ENCODE measurements at places on chromosomes 2 and 18.

- no peak for DNase-seq
These were observed 22.7 kb downstream of the ANKRD29 start for GRCh38 chr18:23640052-23640451.

GRCh38 chr2:43185146-43185545 lies 41.3 kb downstream of the ZFP36L2 start:
- no peak for DNase-seq

- DNase-seq, result no peak
These were observed 16.4 kb upstream of the C1QL2 start for GRCh38 chr2:119174993-119175347.

DNA sequence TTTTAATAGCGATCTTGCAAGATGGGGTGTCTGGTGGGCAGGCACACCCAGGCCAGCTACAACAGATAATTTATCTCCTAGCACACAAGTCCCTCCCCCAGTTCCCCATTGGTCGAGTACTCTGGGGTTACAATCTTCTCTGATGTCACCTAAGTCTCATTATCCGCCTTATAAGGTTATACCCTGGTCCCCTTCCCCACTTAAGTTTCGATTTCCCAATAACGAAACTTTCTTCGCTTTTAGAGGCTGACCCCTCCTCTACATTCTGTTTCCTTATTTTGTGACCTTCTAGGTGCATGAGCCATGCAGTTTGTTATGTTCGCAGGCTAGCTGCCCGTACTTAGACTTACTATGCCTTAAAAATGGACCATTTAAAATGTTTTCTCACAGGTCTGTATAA lies 180.1 kb downstream of the CAPN13 start:
- no peak for DNase-seq

DNA sequence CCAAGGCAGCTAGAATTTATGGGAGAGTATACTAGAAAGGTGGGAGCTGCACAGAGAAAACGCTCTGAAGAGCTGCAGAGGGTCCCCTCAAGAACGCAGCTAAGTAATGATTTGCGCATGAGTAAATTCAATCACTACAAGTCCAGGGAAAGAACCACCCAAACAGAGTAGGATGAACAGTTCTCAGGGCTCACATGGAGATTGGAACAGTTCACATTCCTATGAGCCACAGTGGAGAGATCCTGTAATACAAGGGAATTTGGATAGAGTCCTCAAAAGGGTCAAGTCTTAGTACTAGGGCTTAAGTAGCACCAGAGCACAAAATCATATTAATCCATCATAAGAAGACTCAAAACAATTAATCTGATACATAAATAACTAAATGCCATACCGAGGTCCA lies 12.7 kb downstream of the OLA1 start:
- no peak for DNase-seq

DNA sequence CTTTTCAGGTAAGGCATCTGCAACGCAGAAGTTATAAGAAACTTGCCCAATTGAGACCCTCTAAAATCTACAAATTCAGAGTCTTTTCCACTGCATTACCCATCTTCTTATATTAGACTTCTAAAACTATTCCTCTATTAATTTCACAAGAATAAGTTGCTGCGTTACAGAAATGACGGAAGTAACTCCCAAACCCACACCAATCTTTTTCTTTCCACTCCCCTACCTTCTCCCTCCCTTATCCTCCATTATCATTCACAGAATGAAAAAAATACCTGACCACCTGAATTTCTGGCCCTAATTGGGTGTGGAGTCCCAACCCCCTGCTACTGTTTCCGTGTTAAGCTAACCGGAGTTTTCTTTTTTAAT lies 689 bp downstream of the RPRD1A start:
- no peak for DNase-seq

- DNase-seq, result no peak
These were observed 490.9 kb downstream of the FBXO15 start for GRCh38 chr18:73656691-73657090.

DNA sequence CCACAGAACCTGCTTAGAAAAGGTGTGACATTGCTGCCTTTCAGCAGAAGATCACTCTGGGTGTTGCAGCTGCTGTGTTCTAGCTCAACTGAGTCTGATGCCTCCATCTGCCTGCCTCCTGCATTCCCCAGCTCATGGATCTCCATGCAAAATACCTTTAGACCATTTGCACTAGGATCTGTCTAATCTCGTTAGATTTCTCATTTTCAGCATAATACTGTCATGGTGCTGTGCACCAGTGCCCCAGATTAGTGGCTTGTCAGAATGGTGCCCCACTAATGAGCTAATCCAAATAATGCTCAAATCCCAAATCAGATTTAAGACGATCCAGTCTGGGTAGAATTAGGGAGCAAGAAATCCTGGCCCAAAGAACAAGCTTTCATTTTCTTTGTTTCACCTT lies 284.4 kb upstream of the PARD3B start:
- no peak for DNase-seq

DNA sequence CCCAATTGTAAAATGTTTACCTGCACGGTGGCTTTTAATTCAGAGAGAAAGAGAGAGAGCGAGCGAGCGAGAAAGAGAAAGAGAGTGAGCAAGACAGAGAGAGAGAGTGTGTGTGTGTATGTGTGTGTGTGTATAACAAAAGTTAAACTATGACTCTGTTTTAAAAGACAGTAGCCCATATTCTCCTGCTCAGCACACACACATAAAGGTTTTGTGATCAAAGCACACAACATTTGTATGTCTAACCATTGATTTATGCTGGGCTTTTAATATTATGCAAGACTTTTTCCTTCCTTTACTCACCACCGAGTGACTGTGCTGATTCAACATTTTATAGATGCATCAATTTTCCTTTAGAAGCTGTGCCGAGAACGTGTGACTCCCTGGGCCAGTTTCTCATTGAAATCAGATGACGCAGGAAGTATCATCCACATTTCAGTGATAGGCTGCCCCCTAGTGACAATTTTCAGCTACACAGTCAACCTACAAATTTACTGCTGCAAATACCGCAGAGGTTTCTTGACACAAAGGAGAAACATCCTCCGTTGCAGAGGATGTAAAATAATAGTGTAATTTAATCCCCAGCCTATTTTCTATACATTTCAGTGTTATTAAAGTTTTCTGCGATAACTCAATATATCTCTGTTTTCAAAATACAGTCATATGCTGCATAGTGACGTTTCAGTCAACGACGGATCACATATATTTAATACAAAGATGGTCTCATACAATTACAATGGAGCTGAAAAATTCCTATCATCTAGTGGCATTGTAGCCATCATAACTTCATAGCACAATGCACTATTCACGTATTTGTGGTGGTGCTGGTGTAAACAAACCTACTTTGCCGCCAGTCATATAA lies 165.9 kb upstream of the TANK start:
- peak; percentile 22 for DNase-seq

DNA sequence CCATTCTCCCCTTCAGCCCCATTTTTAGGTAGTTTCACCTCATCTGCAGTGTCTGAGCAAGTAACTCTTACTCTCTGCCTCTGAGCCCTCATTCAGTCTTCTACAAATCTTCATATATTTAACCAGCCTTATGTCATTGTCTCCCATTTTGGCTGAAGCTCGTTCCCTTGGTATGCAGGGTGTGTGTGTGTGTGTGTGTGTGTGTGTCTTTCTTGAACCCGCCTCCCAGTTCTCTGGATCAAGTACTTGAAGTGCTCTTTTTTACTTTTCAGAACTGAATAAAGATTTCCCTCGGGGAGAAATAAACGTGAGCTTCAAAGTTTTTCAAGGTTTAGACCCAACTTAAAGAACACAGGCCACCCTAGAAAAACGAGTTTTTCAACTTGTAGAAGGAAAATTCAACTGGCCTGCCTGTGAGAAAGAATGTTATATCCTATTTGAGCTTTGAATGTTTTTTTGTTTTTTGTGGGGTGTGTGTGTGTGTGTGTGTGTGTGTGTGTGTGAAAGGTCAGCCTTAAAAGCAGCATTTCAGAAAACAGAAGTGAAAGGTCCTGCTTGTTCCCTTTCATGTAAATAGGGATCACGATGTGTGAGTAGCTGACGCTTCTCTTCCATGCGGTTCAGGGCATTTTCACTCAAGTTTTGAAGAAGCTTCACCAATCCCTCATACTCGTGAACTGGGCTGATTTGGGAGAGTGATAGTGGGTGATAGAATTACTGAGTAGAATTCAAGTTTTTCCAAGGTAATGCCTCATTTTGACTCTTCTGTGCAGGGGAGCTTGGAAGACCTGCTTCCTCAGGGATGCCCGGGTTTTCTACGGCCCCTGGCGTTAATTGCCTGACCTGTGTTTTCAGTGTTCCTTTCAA lies 50.6 kb upstream of the EML6 start:
- no peak for DNase-seq

DNA sequence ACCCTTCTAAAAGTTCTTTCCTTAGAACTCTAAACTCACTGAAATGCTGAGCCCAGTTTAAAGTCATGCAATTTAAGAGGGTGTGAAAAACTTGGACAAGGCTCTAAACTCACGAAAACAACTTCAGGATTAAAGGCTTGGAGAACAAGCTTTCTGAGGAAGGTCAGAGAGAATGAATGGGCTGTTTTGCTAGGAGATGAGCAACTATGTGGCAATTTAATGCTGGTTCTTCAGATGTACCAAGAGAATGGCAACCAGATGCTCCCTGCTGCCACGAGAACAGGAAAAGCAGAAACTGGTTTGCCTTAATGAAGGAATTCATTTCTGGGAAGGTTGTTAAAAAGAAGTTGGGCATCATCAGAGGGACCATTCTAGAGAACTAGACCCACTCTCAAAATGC lies 77.8 kb upstream of the PMAIP1 start:
- no peak for DNase-seq

DNA sequence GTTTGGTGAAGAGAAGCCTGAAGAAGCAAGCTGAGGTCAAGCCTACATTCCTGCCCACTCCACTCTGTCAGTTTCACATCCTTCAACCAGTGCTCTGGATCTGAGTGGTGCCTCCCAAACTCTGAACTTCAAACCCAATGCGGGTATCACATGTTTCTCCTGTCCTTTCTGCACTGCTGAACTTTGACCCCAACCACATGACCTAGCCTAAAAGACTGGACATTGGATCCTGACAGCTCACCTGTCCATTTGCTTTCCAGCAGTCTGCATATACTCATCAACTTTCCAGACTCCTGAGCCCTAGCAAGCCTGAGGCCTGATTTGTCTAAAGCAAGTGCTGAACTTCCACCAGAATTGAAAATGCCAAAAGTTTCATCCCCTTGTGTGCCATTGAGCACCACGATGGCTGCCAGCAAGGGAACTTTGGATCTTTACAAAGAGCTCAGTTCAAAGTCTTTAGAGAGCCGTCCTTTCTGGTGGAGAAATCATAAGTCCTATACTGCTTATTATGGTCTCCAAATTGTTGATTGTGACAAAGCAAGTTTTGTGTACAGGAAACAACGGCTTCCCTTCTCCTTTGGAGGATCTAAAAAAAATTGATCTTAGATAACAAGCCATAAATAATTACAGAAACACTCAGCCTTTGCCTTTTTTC lies 37.6 kb upstream of the ITGA6 start:
- no peak for DNase-seq

GRCh38 chr18:23238152-23238531 lies 102.9 kb downstream of the CABLES1 start:
- DNase-seq, result no peak

DNA sequence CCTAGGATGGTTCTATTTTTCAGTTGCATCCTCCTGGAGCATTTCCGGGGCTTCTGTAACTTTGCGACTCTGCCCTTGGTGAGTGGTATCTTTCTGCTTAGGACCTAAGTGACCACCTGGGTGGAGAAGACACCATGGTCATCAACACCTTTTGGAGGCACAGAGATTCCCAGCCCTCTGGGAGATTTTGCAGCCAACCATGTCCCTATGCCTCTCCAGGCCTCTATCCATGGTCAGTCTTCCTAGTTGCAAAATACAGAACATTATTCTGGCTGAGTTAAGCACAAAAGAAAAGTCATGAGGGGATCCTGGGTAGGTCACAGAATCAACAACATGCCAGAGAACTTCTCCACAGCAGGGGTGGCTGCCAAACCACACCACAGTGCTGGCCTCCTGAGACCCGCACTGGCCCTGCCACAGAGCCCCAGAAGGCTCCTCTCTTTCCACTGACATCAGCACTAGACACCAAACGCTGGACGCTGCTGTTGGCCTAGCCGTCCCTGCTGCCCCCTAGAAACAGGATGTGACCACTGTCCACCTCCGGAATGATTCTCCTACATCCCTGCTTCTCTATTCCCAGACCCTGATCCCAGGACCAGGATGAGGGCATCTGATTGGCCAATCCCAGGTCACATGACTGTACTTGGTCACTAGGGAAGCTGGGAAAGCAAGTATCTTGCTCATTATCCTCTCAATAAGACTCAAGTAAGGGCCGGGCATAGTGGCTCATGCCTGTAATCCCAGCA lies 47.7 kb downstream of the SMAD7 start:
- no peak for DNase-seq

DNA sequence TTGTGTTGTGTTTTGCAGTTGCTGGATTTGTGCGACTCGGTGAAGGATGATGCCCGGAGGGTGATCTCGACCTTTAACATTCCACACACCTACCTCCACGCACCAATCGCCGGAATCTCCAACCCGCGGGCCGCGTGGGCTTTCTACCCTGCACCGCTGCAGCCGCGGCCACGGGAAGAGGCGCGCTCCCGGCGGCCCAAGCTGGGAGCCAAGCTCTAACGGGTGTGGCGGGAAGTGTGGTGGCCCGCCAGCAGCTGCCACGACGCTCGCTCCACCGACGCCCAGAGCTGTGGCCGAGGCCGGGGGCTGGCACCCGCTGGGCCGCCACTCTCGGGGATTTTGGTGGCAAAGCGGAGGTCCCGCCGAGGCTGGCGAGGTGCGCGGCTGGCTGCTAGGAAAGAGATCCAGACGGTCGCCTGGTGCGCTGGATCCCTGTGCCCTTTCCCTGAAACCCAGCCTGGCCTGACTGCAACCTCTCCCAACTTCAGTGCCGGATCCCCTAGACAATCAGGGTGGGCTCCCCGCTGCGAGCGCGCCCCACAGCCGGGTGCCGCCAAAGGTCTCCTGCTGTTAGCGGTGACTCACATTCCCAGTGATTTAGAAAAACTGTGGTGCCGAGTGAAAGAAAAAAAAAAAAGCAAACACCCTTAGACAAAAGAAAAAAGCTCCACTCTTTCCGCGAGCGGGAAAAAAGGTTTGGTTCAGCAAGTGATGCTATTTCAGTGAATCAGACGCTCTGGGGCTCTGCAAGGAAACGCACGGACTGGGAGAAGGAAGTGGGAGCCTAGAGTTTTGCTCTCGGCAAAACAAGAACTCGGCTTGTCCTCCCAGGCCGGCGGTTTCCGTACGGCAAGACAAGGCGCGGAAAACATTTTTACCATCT lies 2.9 kb upstream of the BCL2L11 start:
- DNase-seq, result no peak

DNA sequence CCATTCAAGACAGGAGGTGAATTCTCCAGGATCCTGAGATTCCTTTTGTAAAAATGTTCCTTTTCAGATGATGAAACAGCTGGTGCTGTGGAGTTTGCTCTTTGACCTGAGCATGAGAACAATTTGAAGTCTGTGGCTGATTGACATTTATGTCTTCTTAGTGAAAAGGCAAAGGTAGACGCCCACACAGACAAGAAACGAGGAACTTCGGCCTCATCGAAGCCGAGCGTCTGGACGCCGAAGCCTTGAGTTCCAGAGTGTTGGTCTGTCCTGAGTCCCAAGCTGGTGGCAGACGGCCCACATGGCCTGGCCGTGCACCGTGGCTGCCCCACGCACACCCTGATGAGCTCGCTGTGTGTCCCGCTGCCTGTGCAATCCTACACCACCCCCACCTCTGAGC lies 20.7 kb upstream of the SNTG2 start:
- DNase-seq, result no peak

- no peak for DNase-seq
These were observed 80.5 kb downstream of the RDH14 start for GRCh38 chr2:18479947-18480369.

GRCh38 chr2:227386630-227387029 lies 1.1 kb downstream of the SCYGR1 start:
- no peak for DNase-seq

- DNase-seq, result no peak
These were observed 139.6 kb downstream of the TWIST2 start for GRCh38 chr2:238987352-238987981.

Measured in stimulated activated CD8-positive, alpha-beta memory T cell treated with anti-CD3 and anti-CD28 coated beads, Interleukin-12 subunit alpha, Interleukin-12 subunit beta, amount 100 ng/mL, for 4 hours (primary cell).